ENCODE measurements at places on chromosomes 7 and 10.

DNA sequence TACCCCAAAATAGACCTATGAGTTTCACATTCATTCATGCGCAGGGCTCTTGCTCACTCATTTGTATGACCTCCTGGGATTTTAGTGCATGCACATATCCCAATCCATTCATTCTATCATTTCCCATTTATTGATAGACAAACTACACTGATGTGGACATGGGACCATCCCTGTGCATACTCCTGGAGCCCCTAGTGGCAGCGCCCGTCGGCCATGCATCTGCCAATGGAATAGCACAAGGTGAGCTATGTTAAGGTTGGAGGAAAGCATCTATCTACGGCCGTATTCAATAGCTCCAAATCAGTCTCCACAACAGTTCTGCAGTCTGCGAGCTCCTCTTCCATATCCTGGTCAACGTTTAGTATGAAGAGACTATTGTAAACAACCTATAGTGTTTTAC is 31.7 kb upstream of the FIGNL1 start:
- H3K4me1 ChIP-seq = no peaks in the 10 kb centered on the region
- no peaks in the 10 kb centered on the region for H3K36me3 ChIP-seq
- no peak overlapping the region for H3K27ac ChIP-seq
- no peak overlapping the region for H3K4me3 ChIP-seq
- DNase-seq = no peak

DNA sequence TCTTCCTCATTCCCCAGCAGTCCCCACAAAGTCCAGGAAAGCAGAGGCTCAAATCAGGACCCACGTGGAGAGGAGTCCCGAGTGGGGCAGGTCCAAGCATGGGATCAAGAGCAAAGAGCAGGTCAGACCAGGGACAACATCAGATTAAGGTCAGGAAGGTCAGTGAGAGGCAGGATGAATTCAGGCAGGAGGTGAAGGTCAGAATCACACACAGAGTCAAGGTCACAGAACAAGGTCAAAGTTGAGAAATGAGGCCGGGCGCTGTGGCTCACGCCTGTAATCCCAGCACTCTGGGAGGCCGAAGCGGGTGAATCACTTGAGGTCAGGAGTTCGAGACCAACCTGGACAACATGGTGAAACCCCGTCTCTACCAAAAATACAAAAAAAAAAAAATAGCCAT is 2.3 kb downstream of the MYL10 start:
- no peak overlapping the region for H3K4me3 ChIP-seq
- no peaks in the 10 kb centered on the region for H3K36me3 ChIP-seq
- H3K27ac ChIP-seq = no peak overlapping the region
- H3K27me3 ChIP-seq = peaks cover 26% of the 10 kb centered on the region
- peaks cover 3% of the 10 kb centered on the region for H3K4me1 ChIP-seq

- no peaks in the 10 kb centered on the region for H3K4me1 ChIP-seq
- no peak overlapping the region for H3K27ac ChIP-seq
- no peaks in the 10 kb centered on the region for H3K36me3 ChIP-seq
- DNase-seq = no peak
- H3K27me3 ChIP-seq = peaks cover 14% of the 10 kb centered on the region
Measured at GRCh38 chr10:75350791-75351190, 50.8 kb downstream of the ZNF503 start.

- H3K36me3 ChIP-seq = no peaks in the 10 kb centered on the region
- H3K27ac ChIP-seq = no peak overlapping the region
- no peak overlapping the region for H3K4me3 ChIP-seq
- peaks cover 6% of the 10 kb centered on the region for H3K4me1 ChIP-seq
- no peak for DNase-seq
Measured at GRCh38 chr7:106127984-106128780, 16.1 kb upstream of the SYPL1 start.

DNA sequence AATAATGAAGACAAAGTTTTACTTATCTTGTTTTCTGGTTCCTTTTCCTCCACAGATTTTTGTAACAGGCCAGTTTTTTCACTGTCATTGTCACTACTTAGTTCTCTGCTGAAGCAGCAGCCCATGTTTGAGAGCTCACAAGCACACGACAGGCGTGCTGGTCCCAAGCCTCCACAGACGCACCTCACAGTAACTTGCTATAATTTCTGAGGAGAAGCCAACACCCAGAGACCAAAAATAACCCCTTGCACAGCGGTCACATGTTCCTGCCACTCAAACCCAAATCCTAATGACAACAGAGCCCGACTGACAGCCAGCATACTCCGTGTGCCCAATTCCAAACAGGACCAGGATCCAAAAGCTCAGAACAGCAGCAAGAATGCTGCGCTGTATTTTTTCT is 58.5 kb downstream of the LARP4B start:
- no peak for DNase-seq
- H3K27me3 ChIP-seq = no peaks in the 10 kb centered on the region
- peaks cover 39% of the 10 kb centered on the region for H3K4me1 ChIP-seq
- H3K36me3 ChIP-seq = peaks cover 34% of the 10 kb centered on the region
- H3K4me3 ChIP-seq = no peak overlapping the region

DNA sequence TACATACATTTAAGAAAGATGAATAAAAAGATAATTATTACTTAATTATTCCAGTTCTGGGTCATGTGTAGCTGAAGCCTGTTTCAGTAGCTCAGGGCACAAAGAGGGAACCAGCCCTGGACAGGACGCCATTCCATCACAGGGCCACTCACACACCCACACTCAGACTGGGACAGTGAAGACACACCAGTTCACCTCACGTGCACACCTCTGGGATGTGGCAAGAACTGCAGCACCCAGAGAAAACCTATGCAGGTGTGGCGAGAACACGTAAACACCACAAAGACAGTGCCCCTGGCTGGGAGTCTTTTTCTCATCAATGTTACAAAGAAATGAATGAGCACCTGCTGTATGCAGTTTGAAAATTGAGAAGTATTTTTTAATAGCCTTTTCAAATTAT is 1.6 kb upstream of the IDI1 start:
- H3K27ac ChIP-seq = peak overlapping the region; percentile 98
- no peaks in the 10 kb centered on the region for H3K27me3 ChIP-seq
- no peak for DNase-seq
- H3K4me3 ChIP-seq = peak overlapping the region; percentile 43
- H3K4me1 ChIP-seq = peaks cover 32% of the 10 kb centered on the region

- no peaks in the 10 kb centered on the region for H3K27me3 ChIP-seq
- peaks cover 34% of the 10 kb centered on the region for H3K4me1 ChIP-seq
- no peaks in the 10 kb centered on the region for H3K36me3 ChIP-seq
- no peak overlapping the region for H3K27ac ChIP-seq
Measured at GRCh38 chr7:140235114-140235513, 58.3 kb upstream of the KDM7A start.

DNA sequence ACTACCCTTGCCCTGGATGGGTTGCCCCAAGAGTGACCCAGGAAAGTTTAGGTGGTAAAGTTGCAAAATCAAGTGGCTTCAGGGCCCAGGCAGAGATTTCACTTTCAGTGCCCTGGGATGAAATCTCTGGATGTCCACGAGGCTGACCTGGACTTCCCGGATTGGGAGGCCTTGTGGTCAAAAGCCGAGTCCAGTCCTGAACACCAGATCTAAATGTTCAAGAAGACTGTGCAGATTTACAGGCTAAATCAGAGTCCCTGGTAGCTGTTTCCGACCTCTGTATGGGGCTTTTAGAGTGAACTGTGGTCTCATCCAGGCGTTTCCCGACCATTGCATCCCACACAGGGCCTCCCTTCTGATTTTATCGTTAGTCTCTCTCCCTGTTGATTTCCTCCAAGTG is 95.3 kb downstream of the WDR11 start:
- no peak for DNase-seq
- no peak overlapping the region for H3K4me3 ChIP-seq
- H3K36me3 ChIP-seq = peaks cover 2% of the 10 kb centered on the region

DNA sequence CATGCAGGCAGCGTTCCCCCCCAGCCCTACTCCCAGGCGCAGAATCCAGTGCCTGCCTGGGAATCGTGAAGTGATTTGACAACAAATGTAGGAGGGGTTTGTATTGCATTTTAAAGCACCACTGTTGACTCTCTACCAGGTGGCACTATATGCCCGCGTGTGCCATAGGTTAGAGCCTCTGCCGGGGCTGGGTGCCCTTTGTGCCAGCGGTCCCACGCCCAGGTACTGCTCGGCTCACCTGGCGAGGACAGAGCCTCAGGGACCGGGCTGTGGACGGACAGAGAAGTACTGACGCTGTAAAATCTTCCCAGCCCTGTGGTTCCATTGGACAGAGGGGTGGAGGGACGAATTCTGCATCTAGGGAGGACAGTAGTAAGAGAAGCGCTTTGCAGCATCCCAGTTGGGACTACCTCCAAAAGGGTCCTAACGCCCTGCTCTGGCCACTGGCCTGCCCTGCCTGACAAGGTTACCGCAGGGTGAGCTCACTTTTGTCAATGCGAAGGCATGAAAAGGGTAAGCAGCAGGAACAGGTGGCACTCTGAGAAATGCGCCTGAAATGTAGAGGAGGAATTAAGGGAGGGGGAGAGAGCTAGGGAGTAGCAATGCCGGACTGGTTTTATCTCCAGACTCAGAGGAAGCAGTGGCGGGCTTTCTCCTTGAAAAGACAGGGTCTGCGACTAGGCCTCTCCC is 788 bp upstream of the CACNA2D1 start:
- H3K27me3 ChIP-seq = peaks cover 3% of the 10 kb centered on the region
- H3K36me3 ChIP-seq = no peaks in the 10 kb centered on the region

DNA sequence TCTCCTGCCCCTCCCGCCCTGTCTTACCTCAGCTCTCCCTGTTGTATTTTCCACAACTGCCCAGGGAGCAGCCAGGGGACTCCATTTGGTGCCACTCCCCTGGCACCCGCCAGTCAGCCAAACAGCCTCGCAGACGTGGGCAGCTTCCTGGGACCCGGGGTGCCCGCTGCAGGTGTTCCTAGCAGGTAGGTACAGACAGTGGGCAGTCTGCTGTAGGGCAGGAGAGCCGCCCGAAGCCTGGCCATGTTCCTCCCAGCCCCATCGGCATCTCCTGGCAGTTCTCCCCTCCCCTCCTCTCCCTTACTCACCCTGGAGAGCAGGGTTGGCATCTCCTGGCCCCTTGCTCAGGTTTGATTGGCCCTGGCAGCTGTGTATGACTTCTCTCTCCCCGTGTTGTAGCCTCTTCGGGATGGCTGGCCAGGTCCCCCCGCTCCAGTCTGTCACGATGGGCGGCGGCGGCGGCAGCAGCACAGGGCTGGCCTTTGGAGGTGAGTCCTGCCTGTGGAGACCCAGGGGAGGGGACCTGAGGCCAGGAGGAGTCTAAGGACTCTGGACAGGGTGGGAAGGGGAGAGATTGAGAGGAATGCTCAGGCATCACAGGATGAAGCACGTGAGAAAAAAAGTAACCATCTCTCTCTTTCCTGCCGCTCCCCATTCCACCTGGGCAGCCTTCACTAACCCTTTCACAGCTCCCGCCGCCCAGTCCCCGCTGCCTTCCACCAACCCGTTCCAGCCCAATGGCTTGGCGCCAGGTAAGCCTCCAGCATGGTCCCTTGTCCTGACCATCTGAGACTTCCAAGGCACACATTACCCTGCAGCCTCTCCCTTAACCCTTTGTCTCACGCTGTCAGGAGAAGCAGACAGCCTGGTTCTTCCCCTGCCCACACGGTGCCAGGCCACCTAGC is 11.3 kb downstream of the SAP25 start:
- H3K4me1 ChIP-seq = peaks cover 11% of the 10 kb centered on the region
- H3K4me3 ChIP-seq = no peak overlapping the region
- H3K27me3 ChIP-seq = no peaks in the 10 kb centered on the region
- no peak overlapping the region for H3K27ac ChIP-seq
- DNase-seq = no peak

DNA sequence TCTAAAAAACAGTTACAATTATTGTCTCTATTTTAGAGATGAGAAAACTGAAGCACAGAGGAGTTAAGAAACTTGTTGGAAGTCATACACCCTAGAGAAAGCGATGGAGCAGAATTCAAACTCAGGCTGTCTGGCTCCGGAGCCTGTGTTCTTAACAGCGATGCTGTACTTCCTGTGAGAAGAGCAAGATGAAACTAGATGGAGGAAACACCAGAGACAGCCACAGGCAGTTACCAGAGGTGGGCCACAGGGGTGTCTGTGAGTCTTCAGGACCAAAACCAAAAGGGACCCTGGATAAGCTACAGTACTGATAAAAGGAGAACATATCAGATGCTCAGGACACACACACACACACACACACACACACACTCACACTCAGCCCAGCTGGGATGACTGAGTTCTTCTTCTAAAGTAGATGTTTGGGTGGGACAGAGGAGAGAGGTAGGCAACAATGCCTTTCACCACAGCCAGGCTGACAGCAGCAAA is 289.2 kb downstream of the FZD1 start:
- H3K4me1 ChIP-seq = no peaks in the 10 kb centered on the region
- H3K27me3 ChIP-seq = peaks cover 3% of the 10 kb centered on the region
- H3K36me3 ChIP-seq = no peaks in the 10 kb centered on the region
- no peak for DNase-seq
- H3K4me3 ChIP-seq = no peak overlapping the region

- H3K27me3 ChIP-seq = no peaks in the 10 kb centered on the region
- H3K4me1 ChIP-seq = no peaks in the 10 kb centered on the region
- H3K4me3 ChIP-seq = no peak overlapping the region
- DNase-seq = no peak
- H3K27ac ChIP-seq = no peak overlapping the region
Measured at GRCh38 chr7:52682993-52683392, 352.4 kb upstream of the POM121L12 start.

DNA sequence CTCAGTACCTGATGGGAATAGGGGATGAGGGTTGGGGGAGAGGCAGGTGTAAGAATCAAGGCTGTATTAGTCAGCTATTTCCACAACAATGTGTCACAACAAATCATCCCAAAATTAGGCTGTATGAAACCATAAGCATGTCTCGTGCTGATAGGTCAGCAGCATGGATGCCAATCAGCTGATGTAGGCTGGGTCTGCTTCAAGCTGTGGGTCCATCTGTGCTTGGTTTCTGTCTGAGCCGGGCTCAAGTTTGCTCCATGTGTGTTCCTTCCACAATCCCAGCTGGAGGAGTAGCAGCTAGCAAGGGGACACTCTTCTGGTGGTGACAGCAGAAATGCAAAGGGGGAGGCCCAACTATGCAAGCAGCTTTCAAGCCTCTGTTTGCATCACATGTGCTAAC is 97.9 kb upstream of the ZNF746 start:
- DNase-seq = no peak
- no peak overlapping the region for H3K4me3 ChIP-seq
- H3K27me3 ChIP-seq = no peaks in the 10 kb centered on the region
- peaks cover 22% of the 10 kb centered on the region for H3K36me3 ChIP-seq
- H3K4me1 ChIP-seq = peaks cover 24% of the 10 kb centered on the region
- no peak overlapping the region for H3K27ac ChIP-seq

DNA sequence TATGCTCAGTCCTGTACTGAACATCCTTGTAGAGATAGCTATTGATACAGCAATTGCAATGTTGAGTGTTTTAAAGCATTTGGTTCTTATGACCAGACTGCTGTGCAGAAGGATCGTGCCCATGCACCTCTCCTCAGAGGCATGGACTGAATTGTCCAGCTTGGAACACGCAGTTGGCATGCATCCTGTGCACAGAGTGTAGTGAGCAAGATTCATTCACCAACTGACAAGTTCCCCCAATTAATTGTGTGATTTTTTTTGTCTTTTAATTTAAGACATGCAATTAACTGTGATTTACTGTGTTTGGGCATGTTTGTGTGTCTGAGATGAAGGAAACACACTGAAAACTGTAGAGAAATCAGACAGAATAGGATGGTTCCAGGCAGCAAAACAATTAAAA is 323.7 kb downstream of the CDK14 start:
- no peak for DNase-seq
- no peaks in the 10 kb centered on the region for H3K27me3 ChIP-seq
- H3K36me3 ChIP-seq = peaks cover 21% of the 10 kb centered on the region
- peaks cover 2% of the 10 kb centered on the region for H3K4me1 ChIP-seq
- H3K27ac ChIP-seq = no peak overlapping the region

All from memory B cell (primary cell).